SK-N-SH treated with all-trans-retinoic acid at 6 μM for 48 hours (cell line): ENCODE measurements at places on chromosomes 6 and 20.
A peak's percentile ranks its signal among the peaks of the same experiment; 100 is the strongest.

DNA sequence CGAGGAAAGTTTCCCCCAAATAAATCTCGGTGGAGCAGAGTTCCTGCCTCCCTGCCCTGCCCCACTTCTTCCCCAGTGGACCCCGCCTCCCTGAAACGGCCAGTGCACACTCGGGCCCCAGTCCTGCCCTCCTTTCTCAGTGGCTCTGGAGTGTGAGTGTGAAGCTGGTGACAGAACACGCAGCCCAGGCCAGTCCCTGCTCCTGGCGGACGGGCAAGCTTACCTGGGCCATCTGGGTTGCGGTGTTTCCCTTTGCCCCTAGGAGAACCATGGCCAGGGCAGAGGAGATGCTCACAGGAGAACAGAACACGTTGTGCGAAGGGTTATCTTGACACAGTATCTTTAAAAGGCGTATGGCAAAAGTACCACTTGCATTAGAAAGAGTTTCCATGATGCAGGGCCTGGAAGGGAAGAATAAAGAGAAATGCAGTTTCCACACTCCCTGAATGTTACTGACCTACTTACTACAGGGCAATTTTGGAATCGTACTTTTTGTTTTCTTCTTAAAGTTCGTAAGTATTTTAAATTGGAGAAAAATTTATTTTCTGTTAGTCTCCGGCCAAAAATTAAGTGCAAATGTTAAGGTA is 2.8 kb downstream of the SERPINB9 start:
- no peak for ATAC-seq

DNA sequence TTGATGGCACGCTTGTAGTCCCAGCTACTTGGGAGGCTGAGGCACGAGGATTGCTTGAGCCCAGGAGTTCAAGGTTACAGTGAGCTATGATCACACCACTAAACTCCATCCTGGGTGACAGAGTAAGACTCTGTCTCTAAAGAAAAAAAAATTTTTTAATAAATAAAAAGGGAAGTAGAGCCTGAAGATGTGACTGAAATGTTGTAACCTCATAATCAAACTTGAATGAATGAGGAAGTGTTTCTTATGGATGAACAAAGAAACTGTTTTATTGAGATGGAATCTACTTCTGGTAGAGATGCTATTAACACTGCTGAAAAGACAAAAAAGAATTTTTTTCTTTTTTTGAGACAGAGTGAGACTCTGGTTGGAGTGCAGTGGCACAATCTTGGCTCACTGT is 6.7 kb downstream of the MAK start:
- ATAC-seq, result no peak

DNA sequence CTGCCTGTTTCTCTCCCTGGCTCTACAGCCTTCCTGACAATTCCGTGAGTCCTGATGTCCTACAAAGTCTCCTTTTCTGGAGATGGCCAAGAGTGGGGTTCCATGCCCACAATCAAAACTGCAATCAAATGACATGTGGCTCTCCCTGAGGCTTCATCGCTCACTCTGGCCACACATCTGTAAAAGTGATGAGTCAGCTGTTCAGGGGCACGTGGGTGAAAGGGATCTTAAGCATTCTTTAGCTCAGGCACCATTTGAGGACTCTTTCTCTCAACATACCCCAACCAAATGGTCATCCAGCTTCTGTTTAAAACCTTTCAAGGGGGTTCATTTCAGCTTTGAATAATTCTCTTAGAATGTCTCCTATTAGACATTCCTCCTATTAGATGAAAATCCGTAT is 42.3 kb upstream of the EYA2 start:
- no peak for ATAC-seq

- no peak for ATAC-seq
Measured at GRCh38 chr6:30931969-30932645, at the start of gene SFTA2. SFTA2 (minus strand) TSS chr6:30932170; CDS start chr6:30932096, 74 bp downstream.

DNA sequence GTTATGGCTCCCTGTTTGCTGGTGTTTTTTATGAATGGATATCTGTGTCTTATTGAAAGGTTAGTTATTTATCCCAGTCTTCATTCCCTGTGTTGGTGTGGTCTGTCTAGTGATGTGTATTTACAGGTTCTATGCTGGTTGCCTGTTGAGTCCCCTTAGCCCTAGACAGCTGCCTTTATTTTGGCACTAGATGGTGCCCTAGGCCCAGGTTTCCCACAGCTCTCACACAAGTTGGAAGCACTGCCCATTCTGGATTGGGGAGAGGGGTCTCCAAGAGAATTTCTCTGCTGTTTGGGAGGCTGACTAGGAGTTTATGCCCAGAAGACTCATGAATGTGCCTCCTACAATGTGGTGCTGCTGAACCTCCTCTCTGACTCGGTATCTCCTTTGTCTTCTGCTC is 12.4 kb downstream of the GRM1 start:
- peak; percentile 83 for ATAC-seq

DNA sequence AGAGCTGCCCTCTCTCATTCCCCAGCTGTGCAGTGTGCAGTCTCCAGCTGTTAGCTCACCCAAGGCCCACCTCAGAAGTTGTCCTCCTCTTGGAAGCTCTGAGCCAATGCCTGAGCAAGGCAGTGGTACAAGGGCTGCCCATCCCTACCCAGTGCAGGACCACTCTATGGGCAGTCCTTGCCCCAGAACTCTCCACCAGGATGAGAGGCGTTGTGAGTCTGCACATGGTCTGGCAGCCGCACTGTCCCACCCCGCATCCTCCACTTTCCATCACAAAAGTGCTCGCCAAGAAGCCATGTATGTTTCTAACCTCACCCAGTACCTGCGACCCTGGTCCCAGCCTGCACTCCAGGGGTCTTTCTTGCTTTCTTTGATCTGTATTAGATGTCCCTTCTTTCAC is 175.1 kb upstream of the PMEPA1 start:
- ATAC-seq, result no peak

DNA sequence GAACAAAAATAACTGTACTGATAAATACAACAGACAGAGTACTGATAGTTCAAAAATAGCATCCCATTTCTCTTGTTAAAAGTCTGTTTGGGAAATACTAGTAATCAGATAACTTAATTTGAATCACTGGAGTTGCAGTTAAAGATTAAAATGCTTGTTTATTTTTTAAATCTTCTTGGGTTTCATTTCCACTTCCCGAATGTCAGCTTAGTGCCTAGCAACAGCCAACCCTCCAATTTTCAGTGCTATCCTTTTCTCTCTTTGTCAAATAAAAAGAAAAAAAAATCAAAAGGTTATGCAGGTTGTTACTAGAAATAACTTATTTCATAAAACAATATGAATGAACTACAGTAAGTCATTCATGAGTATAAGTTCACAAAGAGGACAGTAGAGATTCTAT is 257.7 kb upstream of the STXBP5 start:
- no peak for ATAC-seq

GRCh38 chr20:2695206-2695983 is 2.8 kb downstream of the EBF4 start:
- no peak for ATAC-seq

DNA sequence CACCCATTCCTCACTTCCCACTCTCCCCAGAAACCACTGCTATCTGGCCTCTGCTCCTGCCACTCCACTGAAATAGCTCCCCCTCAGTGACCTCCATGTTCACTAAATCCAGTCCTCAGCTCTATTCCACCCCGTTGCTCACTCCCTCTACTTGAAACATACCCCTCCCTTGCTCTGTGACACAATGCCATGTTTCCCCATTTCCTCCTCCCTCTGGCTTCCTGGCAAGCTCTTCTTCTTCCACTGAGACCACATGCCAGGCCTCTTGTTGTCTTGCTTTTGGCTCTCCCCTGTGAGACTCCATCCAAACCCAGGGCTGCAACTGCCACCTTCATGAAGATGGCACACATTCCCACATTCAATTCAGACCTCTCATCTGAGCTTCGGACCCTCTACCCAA is 13.9 kb downstream of the TMEM151B start:
- no peak for ATAC-seq

DNA sequence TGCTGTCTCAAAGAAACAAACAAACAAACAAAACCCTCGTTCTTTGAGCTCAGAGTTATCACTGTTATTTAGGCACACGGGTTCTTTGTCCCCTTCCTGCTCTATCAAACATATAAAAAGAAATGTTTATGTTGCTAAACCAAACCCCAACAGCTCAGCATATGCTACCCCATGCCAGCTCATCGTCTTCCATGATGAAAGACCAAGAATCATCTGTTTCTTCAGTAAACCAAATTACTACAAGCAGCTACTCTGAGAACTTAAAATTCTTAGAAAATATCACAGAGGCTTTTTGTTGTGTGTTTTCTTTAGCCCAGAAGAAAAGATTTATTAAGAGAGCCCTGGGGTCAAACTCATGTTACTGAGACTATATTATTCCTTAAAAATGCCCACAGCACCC is 4.7 kb downstream of the TRERF1 start:
- no peak for ATAC-seq

DNA sequence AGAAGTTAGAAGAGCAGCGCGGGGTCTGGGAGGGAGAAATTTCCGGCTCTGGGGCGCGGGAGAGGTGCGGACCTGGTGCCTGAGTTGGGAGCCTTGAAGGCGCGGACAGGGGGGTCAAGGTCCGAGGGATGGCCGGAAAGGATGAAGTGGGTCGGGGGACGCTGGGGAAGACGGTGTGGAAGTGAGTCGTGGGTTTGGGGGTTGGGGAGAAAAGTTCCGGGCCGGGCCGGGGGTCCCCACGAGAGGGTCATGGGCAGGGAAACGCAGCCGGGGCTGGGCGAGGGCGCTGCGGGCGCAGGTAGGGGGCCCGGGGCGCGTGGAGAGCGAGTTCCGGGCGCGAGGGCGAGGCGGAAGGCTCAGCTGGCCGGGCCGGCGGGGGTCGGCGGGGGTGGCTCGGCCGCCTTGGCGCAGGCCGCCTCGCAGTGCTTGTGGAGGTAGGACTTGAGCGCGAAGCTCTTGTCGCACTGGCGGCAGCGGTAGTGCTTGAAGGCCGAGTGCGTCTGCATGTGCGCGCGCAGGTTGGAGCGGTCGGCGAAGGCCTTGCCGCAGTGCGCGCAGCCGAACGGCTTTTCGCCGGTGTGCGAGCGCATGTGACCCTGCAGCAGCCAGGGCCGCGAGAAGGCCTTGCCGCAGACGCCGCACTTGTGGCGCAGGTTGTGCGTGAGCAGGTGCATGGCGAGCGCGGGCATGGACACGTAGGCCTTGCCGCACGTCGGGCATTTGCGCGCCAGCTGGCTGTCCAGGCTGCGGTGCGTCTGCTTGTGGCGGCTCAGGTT is 10.5 kb upstream of the SRXN1 start:
- ATAC-seq, result no peak

DNA sequence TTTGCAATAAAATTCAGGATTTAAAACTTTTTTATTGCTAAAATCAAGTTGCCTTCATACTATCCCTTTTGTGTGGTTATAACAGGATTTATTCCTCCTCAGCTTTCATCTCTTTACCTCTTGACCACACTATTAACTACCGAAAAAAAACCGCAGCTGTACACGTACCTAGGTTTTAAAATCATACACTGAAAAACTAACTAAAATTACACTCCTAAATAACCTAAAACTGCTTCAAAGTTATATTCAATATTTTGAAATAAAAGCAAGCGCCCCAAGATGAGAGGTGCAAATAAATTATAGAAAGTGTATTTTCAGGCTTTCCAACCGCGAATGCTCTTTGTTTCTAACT is 1.4 kb downstream of the MPC1 start:
- ATAC-seq, result no peak

- no peak for ATAC-seq
Measured at GRCh38 chr6:2663123-2663522, 87.6 kb downstream of the MYLK4 start.

- peak; percentile 84 for ATAC-seq
Measured at GRCh38 chr6:43951063-43951755, 176.0 kb downstream of the MRPL14 start.

GRCh38 chr20:43220612-43221011 is 30.9 kb upstream of the PTPRT start:
- no peak for ATAC-seq

- no peak for ATAC-seq
Measured at GRCh38 chr20:39800548-39800947, 838.4 kb downstream of the DHX35 start.

GRCh38 chr20:16390991-16391390 is 182.3 kb downstream of the KIF16B start:
- no peak for ATAC-seq

GRCh38 chr6:161434921-161435747 is 161.3 kb upstream of the AGPAT4 start:
- peak; percentile 92 for ATAC-seq

DNA sequence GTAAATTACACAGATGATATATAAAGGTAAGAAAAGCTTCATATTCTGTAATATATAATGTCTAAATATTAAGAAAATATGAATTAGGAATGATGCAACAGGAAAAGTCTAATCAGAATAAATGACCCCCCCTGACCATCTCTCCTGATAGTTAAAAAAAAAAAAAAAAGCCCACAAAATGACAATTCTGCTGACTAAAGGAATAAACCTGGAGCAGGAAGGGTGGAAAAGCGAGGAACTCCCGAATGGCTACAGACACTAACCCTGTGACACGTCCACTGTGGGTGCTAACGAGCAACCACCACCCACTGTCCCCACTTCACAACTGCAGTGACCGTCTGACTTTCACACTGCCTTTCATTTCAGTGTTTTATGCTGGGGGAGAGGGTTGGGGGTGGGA is 67.6 kb upstream of the FOXQ1 start:
- no peak for ATAC-seq

DNA sequence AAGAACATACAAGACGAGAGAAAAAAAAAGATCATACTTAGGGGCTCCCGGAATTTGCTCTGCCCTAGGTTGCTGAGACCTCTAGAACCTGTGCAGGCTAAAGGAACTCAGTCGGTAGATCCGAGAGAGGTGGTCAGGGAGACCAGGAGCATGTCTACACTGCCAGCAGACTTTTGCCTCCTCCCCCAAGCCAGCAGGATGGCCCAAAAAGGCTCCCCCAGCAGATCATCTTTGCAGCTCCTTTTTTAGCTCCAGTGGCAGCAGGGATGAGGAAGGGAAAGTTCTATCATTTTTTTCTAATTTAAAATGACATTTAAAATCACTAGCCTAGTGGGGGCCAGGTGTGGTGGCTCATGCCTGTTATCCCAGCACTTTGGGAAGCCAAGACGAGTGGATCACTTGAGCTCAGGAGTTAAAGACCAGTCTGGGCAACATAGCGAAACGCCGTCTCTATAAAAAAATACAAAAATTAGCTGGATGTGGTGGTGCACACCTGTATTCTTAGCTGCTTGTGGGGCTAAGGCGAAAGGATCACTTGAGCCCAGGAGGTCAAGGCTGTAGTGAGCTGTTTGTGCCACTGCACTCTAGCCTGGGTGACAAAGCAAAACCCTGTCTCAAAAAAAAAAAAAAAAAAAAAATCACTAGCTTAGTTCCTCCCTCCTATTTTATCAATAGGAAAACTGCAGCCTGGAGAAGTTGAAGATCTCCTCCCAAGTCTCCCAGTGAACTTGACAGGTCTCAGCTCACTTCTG is 69.3 kb upstream of the MYL9 start:
- no peak for ATAC-seq
